ENCODE measurements at places on chromosomes 5 and 9. TPM values are rescaled to one million over a fixed set of nuclear protein-coding genes. Genes with fewer than 3 reads are reported as not detected.

UGCG gene
- total RNA-seq, result 29.5 TPM

GRCh38 chr5:96584712-96585111, 77.5 kb upstream of the CAST start:
- no peak for DNase-seq

GRCh38 chr5:74798977-74799911, 32.2 kb downstream of the NSA2 start:
- no peak for DNase-seq

- no peak for DNase-seq
These were observed 294.8 kb downstream of the AOPEP start for GRCh38 chr9:95021166-95021886.
